Mucosa of descending colon (tissue), 3 donors: ENCODE measurements at places on chromosomes 5 and 9.

DNA sequence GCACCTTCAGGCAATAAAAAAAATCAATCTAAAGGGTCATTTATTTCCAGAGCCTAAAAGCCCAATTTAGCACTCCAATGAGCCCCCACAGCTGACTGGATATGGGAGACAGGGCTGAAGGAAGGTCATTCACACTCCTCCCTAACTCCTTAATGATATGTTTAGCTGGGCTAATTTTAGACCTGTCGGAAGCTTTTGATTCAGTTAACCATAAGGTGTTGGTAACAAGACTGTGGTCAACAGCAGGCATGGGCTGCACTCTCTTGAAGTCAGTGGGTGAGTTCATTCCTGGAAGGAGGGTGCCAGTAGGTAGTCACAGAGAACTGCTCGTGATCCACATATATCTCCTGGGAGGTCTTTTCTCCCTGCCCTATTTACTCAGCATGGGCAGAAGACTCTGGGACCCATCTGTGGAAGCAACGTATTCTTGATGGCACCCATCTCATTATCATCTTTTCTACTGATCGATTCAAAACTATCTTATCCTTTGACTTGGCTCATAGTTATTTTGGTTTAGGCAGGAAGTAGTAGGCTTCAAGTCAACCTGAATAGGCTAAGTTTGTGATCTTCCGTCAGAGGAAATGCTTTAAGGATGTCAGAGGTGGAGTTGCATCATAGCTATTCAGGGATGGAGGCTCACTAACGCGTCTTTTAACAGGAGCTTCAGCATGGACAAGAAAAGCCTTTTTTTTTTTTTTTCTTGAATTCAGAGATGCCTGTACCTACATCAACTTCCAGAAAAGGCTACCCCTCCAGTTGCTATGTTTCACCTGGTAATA, 367.7 kb upstream of the SLC30A5 start:
- no peak for DNase-seq

- no peak for DNase-seq
Observed at GRCh38 chr5:79285833-79286232, 49.9 kb downstream of the JMY start.

DNA sequence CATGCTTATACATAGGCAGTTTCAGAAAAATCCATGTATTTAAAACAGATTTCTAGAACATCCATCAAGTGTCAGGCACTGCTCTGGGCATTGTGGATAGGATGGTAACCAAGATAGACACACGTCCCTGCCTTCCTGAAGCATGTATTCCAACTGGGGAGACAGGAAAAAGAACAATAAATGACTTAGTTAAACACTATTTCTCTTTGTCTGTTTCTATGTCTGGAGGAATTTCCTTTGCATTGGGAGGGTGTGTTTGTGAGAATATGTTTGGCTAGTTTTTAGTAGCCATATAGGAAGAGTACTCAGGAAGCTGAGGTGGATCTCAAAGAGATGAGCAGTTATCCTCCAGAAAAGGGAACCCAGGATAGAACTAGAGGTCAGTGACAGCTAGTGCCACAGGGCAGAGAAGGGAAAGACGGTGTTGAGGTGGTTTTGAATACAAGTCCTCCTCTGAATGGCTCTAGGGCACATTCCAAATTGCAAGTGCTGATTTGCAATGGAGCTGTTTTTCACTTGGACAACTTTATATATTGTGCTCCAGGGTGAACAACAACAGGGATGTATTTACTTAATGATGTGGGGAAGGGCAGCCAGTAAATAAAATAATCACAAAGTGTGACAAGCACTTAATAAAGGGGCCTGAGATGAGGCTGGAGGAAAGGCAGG, 144.7 kb upstream of the SHB start:
- DNase-seq, result no peak

GRCh38 chr5:65779643-65780042, 57.6 kb downstream of the NLN start:
- DNase-seq, result no peak

- DNase-seq, result peak; percentile 53
Observed at GRCh38 chr9:83304686-83305085, 233.5 kb downstream of the FRMD3 start.

DNA sequence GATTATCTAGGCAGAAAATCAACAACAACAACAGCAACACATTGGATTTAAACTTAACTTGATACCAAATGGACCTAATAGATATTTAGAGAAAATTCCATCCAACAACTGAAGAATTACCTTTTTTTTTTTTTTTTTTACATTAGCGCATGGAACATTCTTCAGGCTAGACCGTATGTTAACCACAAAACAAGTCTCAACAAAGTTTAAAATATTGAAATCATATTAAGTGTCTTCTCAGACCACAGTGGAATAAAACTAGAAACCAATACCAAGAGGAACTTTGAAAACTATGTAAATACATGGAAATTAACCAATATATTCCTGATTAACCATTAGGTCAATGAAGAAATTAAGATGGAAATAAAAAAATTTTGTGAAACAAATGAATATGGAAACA, 315.8 kb downstream of the CSNK1G3 start:
- no peak for DNase-seq

- no peak for DNase-seq
Observed at GRCh38 chr5:135151256-135151655, 117.2 kb upstream of the PITX1 start.

DNA sequence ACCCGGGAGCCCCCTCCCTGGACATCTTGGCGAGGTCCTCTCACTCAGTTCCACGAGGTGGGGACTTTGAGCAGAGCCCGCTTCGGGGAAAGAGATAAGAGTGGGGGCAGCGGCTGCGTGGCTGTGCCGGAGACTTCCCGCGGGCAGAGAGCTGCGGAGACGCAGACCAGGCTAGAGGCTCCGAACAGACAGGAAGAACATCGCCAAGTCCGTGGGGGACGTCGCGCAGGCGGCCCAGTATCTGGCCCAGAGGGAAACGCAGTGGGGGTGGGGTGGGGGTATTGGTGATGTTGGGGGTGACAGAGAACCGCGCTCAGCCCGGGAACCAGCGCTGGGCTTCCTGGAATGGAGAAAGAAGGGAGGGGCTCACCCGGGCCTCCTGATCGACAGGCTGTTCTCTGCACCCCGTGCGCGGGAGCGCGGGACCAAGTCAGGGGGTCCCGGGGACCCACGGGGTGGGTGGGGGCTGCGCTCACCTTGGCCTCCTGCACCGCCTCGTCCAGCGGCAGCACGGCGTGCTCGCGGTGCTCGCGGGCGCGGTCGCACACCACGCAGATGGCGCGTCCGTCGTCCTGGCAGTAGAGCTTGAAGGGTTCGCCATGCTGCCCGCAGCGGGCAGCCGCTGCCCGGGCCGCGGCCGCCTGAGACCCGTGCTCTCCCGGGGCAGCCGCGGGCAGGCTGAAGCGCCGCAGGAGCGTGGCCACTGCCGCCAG, 727 bp downstream of the TRIM7 start:
- DNase-seq, result no peak

- no peak for DNase-seq
Observed at GRCh38 chr5:76622076-76622475, 1.1 kb downstream of the F2RL2 start.

- DNase-seq, result peak; percentile 88
Observed at GRCh38 chr5:43105369-43106289, 15.1 kb upstream of the ZNF131 start.

GRCh38 chr5:6995115-6995514, 281.9 kb downstream of the TENT4A start:
- DNase-seq, result no peak

- DNase-seq, result no peak
Observed at GRCh38 chr5:169002953-169003555, 297.9 kb downstream of the SLIT3 start.

DNA sequence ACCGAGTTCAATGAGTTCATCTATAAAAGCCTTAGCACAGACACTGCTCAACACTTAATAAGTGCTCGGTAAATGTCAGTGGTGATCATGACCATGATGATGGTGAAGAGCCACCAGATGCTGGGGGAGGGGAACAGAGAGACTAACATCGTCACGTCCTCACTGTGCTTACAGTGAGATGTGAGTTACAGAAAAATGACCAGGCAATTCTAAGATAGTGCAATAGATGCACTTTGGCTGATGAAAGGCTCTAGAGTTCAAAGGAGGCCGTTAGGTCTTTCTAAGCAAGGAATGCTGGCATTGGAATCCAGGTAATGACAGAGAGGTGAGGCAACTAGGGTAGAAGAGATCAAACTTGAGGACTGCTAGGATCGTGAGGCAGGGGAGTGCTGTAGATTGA, 36.7 kb downstream of the ARL15 start:
- DNase-seq, result no peak

- no peak for DNase-seq
Observed at GRCh38 chr5:16976625-16977008, 40.5 kb upstream of the MYO10 start.

GRCh38 chr9:17003576-17004240, 131.1 kb upstream of the CNTLN start:
- no peak for DNase-seq

DNA sequence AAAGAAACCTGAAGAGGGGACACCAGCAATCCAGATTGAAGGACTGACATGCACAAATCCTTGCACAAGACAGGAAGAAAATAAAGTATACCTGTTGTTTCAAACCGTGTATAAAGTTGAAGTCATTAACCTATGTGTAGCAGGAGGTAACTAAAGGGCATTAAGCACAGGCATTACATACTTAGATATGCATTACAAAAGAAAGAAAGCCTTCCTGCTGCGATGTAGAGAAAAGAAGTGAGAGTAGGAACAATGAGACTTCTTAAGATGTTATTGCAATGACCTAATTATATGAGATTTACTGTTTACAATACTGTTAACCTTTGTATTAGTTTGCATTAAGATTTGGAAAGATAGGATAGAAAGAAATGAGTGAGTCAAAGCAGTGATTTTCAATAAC, 308.9 kb upstream of the PTPRD start:
- DNase-seq, result no peak

DNA sequence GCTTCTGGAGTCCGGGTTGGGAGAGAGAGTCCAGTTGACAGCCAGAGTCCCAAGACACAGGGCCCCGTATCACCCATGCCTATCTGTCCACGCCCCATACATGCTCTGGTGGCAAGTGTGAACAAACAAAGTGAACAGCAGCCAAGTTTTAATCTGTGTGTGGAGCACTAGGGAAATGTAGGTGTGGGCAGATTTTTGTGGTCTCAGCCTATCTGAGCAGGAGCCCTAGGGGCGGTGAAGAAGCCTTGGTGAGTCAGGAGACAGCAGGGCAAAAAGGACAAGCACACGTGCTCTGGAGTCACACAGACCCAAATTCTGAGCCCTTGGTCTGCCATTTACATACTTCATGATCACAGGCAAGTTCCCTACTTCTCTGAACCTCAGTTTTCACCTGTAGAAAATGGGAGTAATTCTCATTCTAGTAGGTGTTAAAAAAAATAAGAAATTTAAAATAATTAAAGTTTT, 23.2 kb downstream of the EGR1 start:
- DNase-seq, result no peak

- no peak for DNase-seq
Observed at GRCh38 chr5:135482381-135482933, 30.3 kb upstream of the TIFAB start.

DNA sequence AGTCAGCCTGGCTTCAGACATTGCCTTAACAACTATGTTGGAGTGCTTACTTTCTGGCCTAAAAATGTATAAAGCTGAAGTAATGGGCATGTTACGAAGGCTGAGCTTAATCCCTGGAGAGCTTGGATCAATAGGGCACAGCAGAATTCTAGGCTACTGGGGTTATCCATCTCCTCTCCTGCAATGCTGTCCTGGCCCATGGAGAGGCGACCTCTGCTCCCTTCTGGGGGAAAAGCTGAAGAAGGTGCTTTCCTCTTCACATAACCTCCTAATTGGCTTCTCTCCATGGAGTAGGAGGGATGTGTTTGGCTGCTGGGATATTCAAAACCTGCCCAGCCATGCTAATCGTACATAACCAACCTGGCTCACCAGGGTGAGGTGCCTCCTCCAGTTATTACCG, 403.5 kb downstream of the DMRT2 start:
- no peak for DNase-seq

DNA sequence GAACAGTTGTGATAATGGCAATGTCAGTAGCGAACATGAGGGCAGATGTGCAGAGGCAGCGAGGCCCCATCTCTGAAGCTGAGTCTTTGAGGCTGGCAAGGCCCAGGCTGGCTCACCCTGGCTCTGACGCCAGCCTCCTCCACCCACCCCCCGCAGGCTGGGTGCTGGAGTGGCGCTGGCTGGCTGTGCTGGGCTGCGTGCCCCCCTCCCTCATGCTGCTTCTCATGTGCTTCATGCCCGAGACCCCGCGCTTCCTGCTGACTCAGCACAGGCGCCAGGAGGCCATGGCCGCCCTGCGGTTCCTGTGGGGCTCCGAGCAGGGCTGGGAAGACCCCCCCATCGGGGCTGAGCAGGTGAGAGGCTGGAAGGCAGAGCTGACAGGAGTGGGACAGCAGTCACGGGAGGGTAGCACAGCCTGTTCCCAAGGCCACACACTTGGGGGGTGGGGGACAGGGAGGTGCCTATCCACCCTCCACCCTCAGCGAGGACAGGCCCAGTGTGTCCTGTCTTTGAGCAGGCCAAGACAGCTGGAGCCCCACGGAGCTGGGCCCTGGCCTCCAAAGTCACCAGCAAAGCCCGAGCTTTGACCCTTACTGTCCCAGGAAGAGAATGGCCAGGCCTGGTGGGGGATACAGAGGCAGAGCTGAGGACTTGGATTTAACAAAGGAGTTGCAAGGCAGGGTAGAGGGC, 5.6 kb downstream of the SLC2A8 start:
- no peak for DNase-seq

DNA sequence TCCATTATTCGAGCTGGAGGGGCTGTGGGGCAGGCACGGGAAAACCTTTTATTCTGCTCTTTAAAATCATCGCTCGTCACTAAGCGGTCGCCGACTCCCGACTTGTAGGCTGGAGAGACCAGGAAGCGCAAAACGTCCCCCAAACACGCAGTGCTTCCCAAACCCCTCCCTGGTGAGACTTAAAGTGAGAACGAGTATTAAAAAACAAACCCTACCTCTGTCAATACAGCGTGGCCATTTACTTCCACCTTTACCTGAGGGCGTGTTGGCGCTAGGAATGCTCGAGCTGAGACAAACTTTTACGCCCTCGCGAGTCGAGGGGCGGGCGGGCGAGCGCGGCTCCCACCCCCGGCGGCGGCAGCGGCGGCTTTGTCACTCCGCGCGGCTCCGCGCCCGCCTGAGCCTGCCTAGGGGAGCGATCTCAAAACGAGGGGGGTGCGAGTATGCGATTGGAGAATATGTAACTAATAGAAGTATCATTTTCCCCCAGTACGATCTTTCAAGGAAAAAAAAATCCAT, at the start of gene NR2F1-AS1:
Gene NR2F1-AS1, minus strand, starts transcription at position 293 of the 519 bp plus-strand sequence.
- DNase-seq, result no peak
